ENCODE measurements at places on chromosomes 3 and 15.

GRCh38 chr15:47787875-47788274 lies 70.6 kb downstream of the SEMA6D start:
- no peak for DNase-seq

GRCh38 chr3:81707996-81708395 lies 53.4 kb downstream of the GBE1 start:
- no peak for DNase-seq

GRCh38 chr15:80093854-80094418 lies 34.5 kb downstream of the ZFAND6 start:
- no peak for DNase-seq

DNA sequence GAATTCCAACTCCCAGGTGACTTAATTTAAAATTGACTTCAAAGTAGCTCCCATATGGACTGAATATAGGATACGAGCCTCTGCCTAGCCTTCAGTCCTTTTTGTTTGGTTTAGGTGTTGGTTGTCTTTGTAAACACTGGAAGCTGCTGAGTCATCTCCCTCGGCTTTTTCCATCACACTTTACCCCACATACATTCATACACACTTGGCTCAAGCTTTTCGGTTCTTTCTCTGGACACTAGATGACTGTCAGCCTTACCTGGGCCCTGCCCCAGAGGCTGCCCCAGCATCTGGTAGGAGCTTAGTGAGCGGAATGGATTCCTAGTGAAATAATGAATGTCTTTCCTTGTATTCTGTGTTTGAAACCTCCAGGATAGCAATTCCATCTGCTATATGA lies 201.5 kb upstream of the IL12A start:
- no peak for DNase-seq

GRCh38 chr3:149307435-149307783 lies 26.0 kb downstream of the TM4SF18 start:
- DNase-seq, result no peak

DNA sequence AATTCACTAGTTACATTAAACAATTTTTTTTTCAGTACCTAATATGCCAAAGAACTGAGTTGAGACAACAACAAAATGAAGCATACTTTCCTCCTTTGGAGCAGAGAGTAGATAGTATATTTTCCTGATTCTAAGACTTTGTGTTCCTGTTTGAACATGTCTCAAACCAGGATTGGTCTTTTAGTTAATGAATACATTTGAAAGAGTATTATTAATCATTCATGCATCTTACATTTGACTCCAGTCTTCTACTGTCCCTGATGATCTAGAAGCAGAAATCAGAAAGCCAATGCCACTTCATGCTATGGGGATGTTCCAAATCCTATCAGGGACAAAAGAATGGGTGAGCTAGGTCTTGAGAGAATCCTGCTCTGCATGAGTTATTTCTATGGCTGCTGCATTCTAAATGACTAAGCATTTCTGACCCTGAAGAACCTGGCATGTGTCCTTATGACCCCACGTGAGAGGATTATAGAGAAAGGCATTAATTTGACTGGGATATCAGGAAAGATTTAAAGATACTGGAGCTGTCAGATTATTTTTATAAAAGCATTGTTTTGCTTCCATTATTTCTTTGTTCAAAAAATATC lies 32.9 kb upstream of the MBNL1 start:
- peak; percentile 29 for DNase-seq

DNA sequence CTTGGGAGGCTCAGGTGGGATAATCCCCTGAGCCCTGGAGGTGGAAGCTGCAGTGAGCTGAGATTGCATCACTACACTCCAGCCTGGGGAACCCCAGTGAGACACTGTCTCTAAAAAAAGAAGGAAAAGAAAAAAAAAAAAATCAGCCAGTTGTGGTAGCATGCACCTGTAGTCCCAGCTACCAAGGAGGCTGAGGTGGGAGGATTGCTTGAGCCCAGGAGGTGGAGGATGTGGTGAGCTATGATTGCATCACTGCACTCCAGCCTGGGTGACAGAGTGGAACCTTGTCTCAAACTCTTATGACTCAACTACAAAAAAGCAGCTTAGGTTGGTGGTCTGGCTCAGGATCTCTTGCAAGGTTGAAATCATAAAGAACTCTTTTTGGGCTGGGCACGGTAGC lies 19.3 kb upstream of the GPX1 start:
- no peak for DNase-seq

GRCh38 chr3:165749821-165750220 lies 87.4 kb downstream of the BCHE start:
- DNase-seq, result no peak

GRCh38 chr15:65789759-65790425 lies 2.2 kb downstream of the DENND4A start:
- DNase-seq, result no peak

- DNase-seq, result no peak
Measured at GRCh38 chr3:172148241-172148640, 108.9 kb downstream of the FNDC3B start.

GRCh38 chr3:182179631-182180030 lies 467.9 kb downstream of the SOX2 start:
- DNase-seq, result no peak

GRCh38 chr3:179852142-179852905 lies 184.4 kb downstream of the PEX5L start:
- peak; percentile 26 for DNase-seq

- peak; percentile 68 for DNase-seq
Measured at GRCh38 chr15:58361273-58361759, 70.5 kb upstream of the LIPC start.

DNA sequence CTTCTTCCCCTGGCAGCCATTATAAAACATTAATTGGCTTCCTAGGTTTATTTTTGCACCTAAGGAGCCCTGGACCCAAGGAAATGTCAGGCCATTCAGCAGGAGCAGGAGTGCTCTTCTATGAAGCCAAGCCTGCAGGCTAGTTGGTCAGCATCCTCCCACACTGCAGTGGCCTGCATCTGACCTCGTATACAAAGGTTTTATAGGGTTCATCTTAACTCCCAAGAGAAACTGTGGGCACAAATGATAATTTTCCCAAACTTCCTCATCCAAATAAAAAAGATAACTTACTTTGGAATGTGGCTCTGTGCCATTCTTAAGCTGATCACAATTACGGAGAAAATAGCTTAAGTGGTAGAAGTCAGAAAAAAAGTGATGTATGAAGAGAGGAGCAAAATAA lies 19.4 kb downstream of the PLSCR1 start:
- DNase-seq, result no peak

GRCh38 chr3:184953401-184953800 lies 141.4 kb downstream of the VPS8 start:
- no peak for DNase-seq

- DNase-seq, result no peak
Measured at GRCh38 chr15:101149864-101150722, 101.8 kb downstream of the CHSY1 start.

DNA sequence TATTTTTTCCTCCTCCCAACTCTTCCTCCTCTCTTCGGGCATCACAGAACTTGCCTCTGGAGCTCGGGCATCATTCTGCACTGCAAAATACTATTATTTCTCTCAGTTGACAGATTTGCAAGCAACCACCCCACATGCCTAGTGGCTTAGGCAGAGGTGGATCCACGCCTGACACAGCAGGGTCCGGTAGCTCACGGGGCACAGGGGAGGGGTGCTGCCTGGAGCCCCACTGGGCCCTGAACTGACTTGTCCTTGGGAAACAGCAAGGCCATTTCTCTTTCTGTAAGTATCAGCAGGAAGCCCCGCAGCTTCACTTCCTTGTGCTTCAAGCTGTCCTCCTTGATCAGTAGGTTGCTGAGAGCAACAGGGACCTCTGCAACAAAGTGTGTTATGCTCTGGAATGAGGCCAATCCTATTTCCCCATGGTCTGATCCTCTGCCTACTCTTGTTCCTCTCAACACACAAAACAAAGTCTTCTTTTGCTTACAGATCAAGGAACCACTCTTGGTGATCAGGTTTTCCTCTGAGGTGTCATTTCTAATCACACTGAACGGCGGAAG lies 69.1 kb downstream of the FAM174B start:
- DNase-seq, result no peak

- DNase-seq, result no peak
Measured at GRCh38 chr3:178479860-178480259, 56.4 kb upstream of the KCNMB2 start.

DNA sequence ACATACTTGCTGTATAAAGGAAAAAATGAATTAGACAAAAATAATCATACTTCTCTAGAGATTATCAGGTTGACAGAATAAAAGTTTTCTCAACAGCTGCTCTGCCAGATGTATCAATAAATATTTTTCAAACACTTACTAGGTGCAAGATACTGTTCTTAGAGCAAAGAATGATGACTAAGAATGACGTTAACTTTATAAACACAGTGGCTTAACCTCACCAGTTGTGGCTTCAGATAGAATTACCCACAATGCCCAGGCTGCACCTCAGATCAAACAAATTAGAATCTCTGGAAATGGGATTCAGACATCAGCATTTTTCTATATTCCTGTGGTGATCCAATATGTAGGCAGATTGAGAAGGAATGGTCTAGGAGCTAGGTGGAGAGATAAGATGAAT lies 422.4 kb upstream of the ATP11B start:
- DNase-seq, result peak; percentile 29

GRCh38 chr15:57685306-57686095 lies 21.0 kb upstream of the POLR2M start:
- no peak for DNase-seq

- no peak for DNase-seq
Measured at GRCh38 chr3:101896083-101896757, 46.9 kb downstream of the NFKBIZ start.

DNA sequence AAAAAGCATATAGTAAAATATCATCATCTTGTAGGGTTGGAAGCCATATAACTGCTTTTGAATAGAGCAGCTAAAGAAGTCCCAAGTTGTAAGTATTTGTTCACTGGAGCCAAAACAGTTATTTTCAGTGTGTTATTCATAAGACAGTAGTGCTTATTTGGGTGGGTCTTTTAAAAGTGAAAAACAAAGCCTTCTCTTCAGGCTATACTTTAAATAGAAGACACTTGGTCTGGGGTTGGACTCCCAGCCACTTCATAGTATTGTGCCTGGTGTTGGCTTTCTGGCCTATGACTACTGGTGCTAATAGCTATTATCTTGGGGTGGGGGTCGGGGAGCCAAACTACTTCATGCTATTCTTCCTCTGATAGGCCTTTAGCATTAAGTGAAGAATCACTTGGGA lies 135.2 kb downstream of the SLC25A26 start:
- no peak for DNase-seq

- DNase-seq, result no peak
Measured at GRCh38 chr3:97108136-97108535, 293.7 kb downstream of the EPHA6 start.

Data from HS-5 (cell line).